NCI-H187 (cell line): ENCODE measurements at places on chromosomes 12 and 14.

GRCh38 chr14:24789378-24789884 is 155.4 kb upstream of the GZMB start:
- DNase-seq, result no peak

GRCh38 chr12:76042147-76042546 is 10.6 kb upstream of the PHLDA1 start:
- no peak for DNase-seq

DNA sequence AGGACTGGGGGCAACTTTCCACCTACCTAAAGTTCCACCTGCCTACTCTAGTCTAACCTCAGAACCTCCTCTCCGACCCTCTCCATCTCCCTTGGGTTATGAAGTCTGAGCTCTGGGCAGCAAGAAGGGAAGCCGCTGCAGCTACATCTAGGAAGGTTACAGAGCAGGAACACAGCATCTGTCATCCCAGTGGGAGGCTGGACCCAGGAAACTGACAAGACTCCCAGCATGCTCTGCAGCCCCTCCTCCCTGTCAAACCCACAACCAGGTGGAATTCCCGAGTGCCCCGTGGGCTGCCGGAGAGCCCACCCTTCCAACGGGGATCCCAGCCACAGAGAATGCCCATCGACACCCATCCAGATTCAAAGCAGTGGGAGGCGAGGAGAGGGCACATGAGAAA is 2.1 kb downstream of the TESC start:
- DNase-seq, result peak; percentile 30

DNA sequence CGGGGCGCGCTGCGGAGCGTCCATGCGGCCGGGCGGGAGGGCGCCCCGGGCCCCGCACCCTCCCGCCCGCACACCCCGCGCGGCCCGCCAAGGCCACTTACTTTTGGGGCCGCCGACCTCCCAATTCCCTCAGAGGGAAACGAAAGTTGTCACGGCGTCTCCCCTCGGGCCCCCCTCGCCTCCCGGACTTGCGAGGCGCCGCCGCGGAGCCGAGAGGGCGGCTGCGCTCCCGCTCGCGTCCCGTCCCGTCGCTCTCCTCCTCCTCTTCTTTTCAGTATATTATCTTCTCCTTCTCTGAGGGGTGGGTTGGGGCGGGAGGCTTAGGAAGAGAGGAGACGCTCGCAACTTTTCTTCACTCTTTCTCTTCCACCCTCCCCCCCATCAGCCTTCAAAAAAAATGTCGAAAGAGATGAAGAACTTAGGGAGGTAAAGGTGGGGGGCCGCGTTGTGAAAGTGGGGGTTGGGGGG is 613 bp downstream of the DUSP16 start:
- DNase-seq, result no peak

GRCh38 chr12:88361493-88361892 is 218.8 kb downstream of the KITLG start:
- DNase-seq, result no peak

GRCh38 chr12:1880153-1880845 is 38.2 kb downstream of the CACNA2D4 start:
- DNase-seq, result no peak

DNA sequence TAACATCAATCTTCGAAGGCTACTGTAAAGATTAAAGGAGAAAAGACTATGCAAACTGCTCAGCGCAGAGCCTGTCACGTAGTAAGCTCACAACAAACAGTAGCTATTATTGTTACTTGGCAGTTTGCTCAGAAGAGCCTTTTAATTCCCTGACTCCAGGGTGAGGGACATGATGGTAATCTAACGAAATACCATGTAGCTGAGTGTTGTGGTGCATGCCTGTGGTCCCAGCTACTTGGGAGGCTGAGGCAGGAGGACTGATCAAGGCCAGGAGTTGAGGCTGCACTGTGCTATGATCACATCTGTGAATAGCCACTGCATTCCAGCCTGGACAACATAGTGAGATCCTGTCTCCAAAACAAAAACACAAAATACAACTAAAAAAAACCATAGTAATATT is 22.8 kb downstream of the HEBP1 start:
- no peak for DNase-seq

GRCh38 chr14:69658664-69659261 is 47.4 kb downstream of the SUSD6 start:
- no peak for DNase-seq

GRCh38 chr12:3186546-3187215 is 109.5 kb downstream of the TSPAN9 start:
- no peak for DNase-seq

DNA sequence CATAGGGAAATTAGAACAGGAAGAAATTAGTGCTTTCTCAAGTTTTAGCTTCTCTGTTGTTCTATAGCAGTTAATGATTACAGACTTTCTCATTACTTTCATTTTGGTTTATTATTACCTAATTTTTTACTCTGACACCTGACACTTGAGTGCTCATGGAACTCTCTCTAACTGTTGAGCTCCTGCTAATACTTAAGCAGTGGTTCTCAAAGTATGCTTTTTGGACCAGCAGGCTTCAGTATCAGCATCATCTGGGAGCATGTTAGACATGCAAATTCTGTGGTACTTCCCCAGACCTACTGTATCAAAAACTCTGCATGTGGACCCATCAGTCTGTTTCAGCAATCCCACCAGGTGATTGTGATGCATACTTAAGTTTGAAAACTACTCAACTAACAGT is 235.3 kb downstream of the CCDC91 start:
- no peak for DNase-seq

DNA sequence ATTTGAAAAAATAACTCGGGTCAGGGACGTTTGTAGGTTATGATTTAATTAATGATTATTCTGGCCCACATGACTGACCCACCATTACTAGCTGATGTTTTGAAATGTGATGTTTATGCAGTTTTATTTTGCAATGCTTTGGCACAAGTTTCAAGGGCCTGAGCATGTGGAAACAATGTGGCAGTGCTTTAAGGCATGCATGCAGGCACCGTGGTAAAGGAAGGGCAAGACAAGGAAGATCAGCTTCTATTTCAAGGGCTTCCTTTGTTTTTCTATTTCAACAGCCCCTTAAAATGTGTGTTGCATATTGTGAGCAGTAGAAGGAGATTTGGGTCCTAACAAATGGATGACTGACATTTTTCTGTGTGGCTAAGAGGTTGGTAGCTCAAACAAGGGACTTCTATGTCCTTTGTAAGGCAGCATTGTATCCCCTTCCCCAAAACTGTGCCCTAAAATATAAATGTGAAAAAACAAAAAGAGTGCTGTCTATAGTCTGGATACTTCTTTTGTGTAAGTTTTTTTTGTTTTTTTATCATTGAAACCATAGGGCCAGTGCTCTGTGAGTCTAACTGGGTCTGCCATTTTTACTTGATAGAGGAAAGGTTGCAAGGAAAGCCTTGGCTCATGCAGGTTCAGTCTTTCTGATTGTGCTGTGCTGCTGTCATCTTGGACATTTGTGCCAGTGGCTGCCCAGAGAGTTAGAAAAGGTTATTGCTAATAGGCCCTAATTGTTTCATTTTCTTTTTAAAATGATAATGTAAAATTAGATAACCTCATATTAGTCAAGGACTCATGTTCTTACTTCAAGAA is 103.5 kb downstream of the FGD4 start:
- no peak for DNase-seq
